Esophagus squamous epithelium (tissue), 5 donors: ENCODE measurements at places on chromosomes 7 and 10.

DNA sequence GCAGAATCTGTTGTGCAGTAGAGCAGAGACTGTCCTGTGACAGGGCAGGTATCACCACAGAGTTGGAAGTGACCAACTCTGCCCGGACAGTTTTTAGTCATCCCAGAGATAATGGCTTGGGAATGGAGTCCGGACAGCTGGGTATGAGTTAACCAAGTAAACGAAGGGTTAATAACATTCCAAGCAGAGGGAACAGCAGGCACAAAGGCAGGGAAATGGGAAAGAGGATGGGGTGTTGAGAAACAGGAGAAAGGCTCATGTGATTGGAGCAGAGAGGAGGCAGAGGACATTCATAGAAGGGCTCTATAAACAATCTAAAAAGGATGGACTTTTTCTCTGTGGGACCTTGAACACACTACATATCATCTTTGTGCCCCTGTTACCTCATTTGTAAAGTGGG lies 132.2 kb upstream of the YAE1 start:
- no peak for DNase-seq

DNA sequence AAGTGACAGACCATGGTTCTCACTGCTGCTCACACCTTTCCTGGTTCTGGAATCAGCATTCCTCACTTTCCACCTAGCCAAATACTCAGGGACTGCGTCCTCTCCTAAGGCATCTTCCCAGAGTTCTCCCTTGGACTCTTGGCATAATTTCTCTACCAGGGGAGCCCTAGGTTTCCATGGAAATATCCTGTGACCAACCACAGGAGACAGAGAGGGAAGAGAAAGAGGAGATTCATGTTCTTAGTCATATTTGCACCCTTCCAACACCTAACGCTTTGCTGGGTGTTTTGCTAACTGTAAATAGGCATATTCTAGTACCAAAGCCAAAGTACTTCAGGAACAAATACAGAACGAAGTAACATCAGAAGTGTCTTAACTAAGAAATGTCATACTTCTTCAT lies 28.6 kb downstream of the DENND11 start:
- no peak for DNase-seq

DNA sequence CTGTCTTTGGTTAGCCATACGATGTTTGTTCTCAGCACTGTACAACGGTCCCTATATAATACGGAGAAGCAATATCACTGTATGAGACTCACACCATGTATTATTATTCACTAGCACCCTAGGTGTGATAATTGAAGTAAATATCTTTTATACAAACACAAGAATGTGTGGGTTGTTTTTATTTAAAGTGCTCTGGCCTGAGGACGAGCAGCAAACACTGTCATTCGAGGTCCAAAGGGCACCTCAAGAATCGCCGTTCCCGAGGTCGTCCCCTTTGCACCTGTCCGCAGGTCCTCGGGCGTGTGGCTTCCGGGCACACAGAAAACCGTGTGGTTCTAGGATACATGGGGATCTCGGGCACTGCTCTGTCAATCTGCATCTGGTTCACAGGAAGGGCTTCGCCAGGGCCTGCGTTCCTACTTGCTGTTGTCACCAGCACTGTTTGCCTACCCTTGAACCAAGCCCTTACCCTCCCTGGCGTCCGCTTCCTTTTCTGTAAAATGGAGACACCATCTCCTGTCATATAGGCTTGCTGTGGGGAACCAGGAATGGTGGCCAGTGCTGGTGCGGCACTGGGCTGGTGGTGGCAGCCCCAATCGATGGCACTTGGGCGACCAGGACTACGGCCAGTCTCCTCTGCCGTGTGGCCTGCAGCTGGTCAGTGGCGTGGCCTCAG lies 28.5 kb upstream of the SH2B2 start:
- no peak for DNase-seq

DNA sequence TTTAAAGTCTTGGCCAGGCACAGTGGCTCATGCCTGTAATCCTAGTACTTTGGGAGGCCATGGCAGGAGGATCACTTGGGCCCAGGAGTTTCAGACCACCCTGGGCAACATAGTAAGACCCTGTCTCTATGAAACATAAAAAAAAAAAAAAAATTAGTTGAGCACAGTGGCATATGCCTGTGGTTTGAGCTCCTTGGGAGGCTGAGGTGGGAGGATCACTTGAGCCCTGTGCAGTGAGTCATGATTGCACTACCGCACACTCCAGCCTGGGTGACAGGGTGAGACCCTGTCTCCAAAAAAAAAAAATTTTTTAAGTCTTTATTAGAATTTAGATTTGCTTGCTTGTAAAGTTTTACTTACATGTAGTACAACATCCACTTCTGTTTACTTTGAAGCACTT lies 14.0 kb downstream of the WNT2 start:
- no peak for DNase-seq

GRCh38 chr10:112265745-112266144 lies 17.5 kb upstream of the TECTB start:
- no peak for DNase-seq

GRCh38 chr10:14439451-14440259 lies 108.9 kb upstream of the FRMD4A start:
- DNase-seq, result no peak

DNA sequence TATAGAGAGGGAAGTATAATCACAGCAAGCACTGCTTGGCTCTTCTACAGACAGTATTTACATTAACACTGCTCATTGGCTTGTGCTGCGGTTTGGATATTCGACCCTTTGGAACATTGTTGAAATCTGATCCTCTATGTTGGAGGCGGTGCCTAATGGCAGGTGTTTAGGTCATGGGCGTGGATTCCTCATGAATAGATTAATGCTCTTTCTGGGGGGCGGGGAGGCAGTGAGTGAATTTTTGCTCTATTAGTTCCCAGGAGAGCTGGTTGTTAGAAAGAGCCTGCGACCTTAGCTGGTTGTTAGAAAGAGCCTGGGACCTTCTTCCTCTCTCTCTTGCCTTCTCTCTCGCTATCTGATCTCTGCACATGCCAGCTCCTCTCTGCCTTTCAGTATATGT lies 77.3 kb upstream of the SVIL start:
- no peak for DNase-seq

DNA sequence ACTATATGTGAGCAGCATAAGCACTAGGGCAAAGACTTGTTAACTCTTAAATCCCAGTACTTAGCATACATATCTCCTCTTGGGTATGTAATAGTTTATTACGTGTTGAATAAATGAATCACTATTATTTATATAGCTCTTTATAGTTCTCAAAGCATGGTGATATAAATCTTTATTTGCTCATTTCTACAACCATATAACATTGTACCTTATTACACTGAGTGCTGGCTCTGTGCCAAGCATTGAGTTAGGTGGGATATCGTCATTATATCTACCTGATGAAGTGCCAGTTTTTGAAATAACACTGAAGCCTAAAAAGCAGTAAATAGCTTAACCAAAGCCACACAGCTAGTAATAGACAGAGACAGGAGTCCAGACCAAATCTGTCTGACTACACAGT lies 27.9 kb downstream of the AHR start:
- no peak for DNase-seq

GRCh38 chr10:109899356-109900331 lies 23.7 kb downstream of the XPNPEP1 start:
- DNase-seq, result no peak

GRCh38 chr10:78717200-78717599 lies 351.6 kb upstream of the ZMIZ1 start:
- no peak for DNase-seq

GRCh38 chr10:98351831-98352402 lies 63.1 kb downstream of the PYROXD2 start:
- no peak for DNase-seq

DNA sequence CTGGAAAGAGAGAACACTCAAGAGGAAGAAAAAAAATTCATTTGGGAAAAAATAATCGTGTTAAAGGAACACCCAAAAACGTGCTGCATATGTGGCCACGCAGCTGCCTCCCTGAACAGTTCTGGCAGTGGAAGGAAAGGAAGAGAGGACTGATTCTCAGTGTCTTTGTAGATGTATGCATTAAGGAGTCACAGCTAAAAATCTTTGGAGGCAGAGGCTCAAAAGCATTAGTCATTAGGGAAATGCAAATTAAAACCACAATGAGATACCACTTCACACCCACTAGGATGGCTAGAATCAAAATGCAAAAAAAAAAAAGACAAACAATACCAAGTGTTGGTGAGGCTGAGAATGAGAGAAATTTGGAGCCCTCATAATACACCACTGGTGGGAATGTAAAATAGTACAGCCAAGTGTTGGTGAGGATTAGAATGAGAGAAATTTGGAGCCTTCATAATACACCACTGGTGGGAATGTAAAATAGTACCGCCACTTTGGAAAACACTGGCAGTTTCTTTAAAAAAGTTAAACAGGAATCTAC lies 134.7 kb downstream of the SLIT1 start:
- no peak for DNase-seq

DNA sequence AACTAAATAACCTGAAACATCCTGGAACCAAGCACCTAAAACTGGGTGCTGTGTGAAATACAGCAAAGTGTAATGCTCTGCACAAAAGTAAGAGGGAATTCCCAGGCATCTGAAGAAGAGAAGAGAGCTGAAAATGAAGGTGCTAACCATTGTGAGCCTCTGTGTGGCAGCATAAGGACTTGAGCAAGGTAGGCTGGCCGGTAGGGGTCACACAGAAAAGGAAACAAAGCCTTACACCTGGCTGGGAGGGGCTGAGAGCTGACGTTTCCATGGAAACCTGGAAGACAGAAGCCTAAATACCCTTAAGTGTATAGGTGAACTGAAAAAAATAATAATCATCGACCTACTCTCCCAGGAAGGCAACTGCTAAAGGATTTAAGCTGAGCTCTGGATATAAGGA lies 48.6 kb downstream of the CUL1 start:
- DNase-seq, result no peak

GRCh38 chr7:97770850-97771249 lies 39.0 kb downstream of the TAC1 start:
- DNase-seq, result no peak

GRCh38 chr7:142554560-142555532 lies 194.4 kb upstream of the PRSS1 start:
- DNase-seq, result no peak

GRCh38 chr7:127438836-127439235 lies 46.3 kb upstream of the ZNF800 start:
- no peak for DNase-seq

GRCh38 chr10:62475551-62475950 lies 101.4 kb downstream of the ZNF365 start:
- no peak for DNase-seq

DNA sequence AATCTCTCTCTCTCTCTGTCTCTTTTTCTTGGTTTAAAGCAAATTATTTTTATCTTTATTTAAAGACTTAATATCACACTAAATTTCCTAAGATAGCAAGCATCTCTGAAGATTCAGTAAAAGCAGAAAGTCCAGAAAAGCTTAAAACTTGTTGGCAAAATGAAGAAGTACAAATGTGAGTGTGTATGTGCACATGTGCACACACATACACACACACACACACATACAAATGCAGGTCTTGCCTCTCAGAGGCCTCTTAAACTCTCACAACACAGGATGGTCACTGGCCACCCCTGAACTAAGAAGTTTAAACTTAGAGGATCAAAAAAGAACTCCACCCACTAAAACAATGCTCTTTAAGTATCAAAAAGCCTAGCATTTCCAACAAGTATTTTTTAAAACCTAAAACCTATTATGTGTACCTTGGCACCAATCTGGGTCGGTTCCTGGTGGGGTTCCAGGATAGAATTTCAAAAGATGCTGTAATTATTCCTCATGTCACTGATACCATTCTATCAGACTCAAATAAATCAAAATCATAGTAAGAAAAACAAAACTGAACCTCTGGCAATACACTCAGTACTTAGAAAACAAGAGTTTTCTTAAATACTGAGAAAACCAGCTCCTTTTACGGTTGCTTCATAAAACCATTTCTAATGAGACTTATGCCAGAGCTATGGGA lies 55.0 kb downstream of the SORBS1 start:
- no peak for DNase-seq

GRCh38 chr10:74171625-74172024 lies 20.6 kb downstream of the ADK start:
- DNase-seq, result no peak

- no peak for DNase-seq
These were observed 29.1 kb upstream of the SMARCD3 start for GRCh38 chr7:151277631-151278030.

GRCh38 chr7:134254311-134254710 lies 62.4 kb downstream of the SLC35B4 start:
- no peak for DNase-seq

GRCh38 chr7:154584352-154585252 lies 418.3 kb downstream of the PAXIP1 start:
- no peak for DNase-seq

DNA sequence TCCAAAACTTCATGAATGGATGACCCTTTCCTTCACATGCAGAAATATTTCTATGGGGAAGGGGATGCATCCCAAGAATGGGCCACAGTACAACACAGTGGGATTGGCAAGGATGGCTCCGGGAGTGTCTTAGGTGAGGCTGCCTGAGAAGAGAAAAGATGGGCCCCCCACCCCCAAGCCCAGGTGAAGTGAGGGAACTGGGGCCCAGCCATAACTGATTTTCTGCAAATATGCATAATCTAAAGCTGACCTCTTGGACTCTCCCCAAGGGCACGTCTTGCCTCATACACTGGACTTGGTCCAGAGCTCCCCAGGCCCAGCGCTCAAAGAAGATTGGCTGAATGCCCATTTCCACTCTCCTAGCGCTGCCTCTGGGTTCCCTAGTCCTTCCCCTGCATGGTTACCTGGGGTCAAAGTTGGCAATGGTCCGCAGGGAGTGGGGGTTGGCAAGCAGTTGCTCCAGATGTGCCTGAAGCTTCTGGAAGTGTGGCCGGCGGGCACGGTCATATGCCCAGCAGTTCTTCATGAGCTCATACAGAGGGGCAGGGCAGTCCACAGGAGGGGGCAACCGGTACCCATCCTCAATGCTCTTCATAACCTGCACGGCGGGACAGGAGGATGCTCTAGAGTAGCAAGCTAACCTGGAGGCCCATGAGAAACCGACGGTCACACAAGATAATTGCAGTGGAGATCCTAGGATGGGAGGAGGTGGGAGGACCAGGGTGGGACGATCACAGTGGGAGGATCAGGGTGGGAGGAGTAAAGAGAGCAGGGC lies 12.3 kb downstream of the ZYX start:
- DNase-seq, result no peak

DNA sequence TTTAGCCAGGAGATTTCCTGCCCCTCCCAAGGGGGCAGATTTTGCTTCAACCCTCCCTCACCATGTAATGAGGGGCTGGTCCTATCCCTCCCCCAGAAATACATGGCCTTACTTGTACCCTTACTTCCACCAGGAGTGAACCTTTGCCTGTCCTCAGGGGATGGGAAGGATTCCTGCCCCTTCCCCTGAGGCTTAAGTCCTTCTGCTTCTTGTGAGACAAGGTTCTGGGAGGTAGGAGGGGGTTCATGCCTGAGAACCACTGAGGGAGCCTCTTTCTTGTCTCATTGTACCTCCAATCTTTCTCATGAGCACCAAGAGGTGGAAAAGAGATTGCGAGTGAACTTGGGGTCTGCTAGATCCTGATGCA lies 19.5 kb upstream of the MUC3A start:
- DNase-seq, result no peak

DNA sequence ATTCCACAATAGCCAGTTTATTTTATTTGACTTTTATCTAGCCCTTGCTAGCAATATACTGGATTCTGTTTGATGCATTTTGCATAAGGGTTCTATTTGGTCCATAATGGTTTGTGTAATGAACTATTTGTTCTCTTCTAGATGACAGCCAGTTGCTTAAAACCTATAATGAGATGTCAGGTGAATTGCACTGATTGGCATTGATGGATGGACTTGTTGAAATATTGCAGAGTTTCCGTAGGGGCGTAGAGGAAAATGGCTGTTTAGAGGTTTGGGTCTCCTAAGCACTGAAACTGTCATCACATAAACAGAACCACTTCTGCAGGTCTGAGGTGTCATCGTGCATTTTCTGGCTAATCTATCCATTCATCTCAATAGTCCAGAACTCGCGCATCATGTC lies 124.9 kb upstream of the HDAC9 start:
- no peak for DNase-seq
